ENCODE measurements at places on chromosomes 2 and 18. TPM values are rescaled to one million over a fixed set of nuclear protein-coding genes. Genes with fewer than 3 reads are reported as not detected.

DNA sequence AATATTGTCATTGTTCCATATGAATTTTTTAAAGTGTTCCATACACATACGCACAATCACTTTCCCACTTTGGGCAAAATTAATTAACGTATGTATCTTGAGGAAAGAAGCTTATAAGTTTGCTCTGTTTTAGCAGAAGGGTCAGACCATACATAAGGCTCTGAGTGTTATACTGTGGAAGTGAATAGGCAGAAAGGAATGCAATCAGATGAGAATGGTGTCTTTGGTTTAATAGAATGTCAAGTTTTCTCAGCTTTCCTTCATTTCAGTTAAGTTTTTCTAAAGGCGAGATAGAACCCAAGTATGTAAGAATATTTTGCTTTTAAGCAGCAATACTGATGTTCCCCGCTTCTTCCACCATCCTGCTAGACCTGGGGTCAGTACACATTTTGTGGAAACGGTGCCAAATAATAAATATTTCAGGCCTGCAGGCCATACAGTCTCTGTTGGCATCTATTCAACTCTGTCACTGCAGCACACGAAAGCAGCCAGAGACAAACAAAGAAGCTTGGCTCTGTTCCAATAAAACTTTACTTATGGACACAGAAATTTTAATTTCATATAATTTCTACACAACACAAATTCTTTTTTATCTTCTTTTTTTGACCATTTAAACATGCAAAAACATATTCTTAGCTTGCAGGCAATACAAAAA is 100.6 kb downstream of the UPP2 start:
- peaks cover 7% of the 10 kb centered on the region for H3K27me3 ChIP-seq
- peaks cover 3% of the 10 kb centered on the region for H3K4me1 ChIP-seq
- H3K27ac ChIP-seq: no peak overlapping the region
- DNase-seq: no peak

GRCh38 chr2:164014068-164014731 is 278.4 kb upstream of the FIGN start:
- peaks cover 3% of the 10 kb centered on the region for H3K27me3 ChIP-seq
- DNase-seq: no peak
- H3K4me1 ChIP-seq: peaks cover 20% of the 10 kb centered on the region
- no peaks in the 10 kb centered on the region for H3K36me3 ChIP-seq
- H3K27ac ChIP-seq: peak overlapping the region; percentile 63

DNA sequence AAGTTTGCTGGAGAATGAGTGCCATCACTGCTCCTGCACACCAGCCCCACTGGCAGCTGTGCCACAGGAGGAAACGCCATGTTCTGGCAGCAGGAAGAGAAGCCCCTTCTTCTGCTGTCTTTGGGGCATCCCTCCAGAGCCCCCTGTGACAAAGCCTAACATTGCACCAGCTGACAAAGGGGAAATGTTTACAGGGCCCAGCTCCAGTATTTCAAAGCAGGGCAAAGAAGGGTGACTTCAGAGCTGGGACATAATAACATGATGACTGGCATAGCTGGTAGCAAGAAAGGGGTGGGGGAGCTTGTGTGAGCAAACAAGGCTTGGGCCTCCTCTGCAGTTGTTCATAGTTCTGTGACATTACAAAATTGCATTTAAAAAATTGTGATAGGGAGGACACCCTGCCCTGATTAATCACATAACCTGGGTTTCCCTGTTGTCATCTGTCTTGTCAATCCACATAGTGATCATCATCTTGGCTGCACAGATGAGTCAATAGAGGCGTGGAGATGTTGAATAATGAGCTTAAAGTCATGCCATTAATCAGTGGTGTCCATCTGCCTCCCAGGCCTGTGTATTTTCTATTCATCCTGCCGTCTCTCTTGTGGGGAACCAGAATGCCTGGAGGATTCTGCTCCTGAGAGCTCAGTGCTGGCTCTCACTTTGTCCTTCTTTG is 29.1 kb upstream of the PDIA6 start:
- no peak overlapping the region for H3K4me3 ChIP-seq
- H3K4me1 ChIP-seq: no peaks in the 10 kb centered on the region
- H3K27ac ChIP-seq: no peak overlapping the region

- no peaks in the 10 kb centered on the region for H3K27me3 ChIP-seq
- H3K36me3 ChIP-seq: no peaks in the 10 kb centered on the region
- no peak overlapping the region for H3K4me3 ChIP-seq
- DNase-seq: no peak
Measured at GRCh38 chr2:38932586-38932985, 42.9 kb downstream of the ARHGEF33 start.

- no peaks in the 10 kb centered on the region for H3K36me3 ChIP-seq
- peaks cover 33% of the 10 kb centered on the region for H3K4me1 ChIP-seq
- peaks cover 10% of the 10 kb centered on the region for H3K27me3 ChIP-seq
Measured at GRCh38 chr2:11343368-11343649, 1.1 kb downstream of the ROCK2 start.

GRCh38 chr2:221415789-221416188 is 156.3 kb downstream of the EPHA4 start:
- H3K27ac ChIP-seq: no peak overlapping the region
- H3K4me3 ChIP-seq: no peak overlapping the region
- H3K36me3 ChIP-seq: peaks cover 16% of the 10 kb centered on the region
- peaks cover 3% of the 10 kb centered on the region for H3K4me1 ChIP-seq
- DNase-seq: no peak

- H3K27ac ChIP-seq: no peak overlapping the region
- DNase-seq: no peak
- H3K4me3 ChIP-seq: no peak overlapping the region
Measured at GRCh38 chr2:2590141-2590540, 259.1 kb upstream of the MYT1L start.

DNA sequence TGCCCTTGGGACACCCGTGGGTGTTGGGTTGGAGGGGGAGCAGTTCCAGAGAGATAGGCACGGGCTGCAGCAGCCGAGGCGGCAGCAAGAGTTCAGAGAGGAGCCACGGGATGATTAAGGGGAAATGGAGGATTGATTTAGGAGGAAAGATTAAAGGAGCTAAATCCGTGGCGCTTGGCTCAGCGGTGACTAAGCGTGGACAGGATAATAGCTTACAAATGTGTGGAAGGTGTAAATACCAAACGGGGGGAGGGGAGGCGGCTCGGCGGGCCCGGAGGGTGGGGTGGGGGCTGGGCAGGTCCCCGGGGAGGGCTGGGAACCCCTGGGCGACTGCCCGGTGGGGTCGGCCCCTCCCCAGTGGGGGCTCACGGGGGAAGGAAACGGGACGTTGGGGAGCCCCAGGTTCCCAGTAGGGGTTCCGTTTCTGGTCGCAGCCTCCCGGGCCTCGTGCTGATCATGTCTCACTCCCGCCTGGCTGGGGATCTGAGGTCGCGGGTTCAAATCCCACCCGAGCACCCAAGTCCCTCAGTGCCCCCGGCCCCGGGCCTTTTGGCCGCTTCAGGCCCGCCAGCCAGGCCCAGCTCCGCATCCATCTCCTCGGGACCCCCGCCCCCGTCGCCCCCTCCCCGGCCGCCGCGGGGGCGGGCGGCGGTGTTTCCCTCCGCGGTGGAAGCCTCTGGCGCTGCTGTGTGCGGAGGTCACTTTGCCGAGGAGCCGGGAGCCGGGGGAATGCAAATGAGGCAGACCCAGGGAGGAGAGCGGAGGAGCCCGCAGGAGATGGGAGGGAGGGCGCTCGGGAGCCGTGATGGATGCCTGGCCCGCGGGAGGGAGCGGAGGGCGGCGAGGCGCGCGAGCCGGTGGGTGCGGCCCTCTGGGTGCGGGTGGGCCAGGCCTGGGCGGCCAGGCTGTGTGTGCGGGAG is 8.1 kb downstream of the ASIC4 start:
- H3K27me3 ChIP-seq: peaks cover 59% of the 10 kb centered on the region
- H3K4me3 ChIP-seq: no peak overlapping the region

- H3K27me3 ChIP-seq: no peaks in the 10 kb centered on the region
- H3K36me3 ChIP-seq: no peaks in the 10 kb centered on the region
- no peak overlapping the region for H3K27ac ChIP-seq
- H3K4me3 ChIP-seq: no peak overlapping the region
- DNase-seq: no peak
- H3K4me1 ChIP-seq: no peaks in the 10 kb centered on the region
Measured at GRCh38 chr18:650428-650858, 7.0 kb upstream of the TYMS start.

GRCh38 chr2:172395503-172395902 is 31.9 kb upstream of the ITGA6 start:
- H3K4me1 ChIP-seq: no peaks in the 10 kb centered on the region
- no peak overlapping the region for H3K4me3 ChIP-seq
- no peak overlapping the region for H3K27ac ChIP-seq
- peaks cover 13% of the 10 kb centered on the region for H3K27me3 ChIP-seq

DNA sequence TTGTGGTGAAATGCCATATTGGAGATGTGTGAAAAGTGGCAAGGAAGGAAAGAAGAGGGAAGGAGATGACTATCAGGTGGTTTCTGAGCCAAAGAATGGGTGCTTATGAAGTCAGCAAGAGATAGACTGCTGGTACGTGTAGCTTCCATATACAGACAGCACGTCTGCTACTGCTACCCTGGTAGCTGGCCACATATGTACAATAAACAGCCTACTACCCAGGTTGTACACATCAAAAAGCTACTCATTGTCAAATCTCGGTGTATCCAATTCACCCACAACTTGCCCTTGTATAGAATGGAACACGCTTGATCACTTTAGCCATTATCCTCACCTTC is 761.8 kb downstream of the LRRTM4 start:
- H3K27me3 ChIP-seq: no peaks in the 10 kb centered on the region
- H3K27ac ChIP-seq: no peak overlapping the region
- H3K4me1 ChIP-seq: no peaks in the 10 kb centered on the region
- no peak overlapping the region for H3K4me3 ChIP-seq

- H3K4me3 ChIP-seq: no peak overlapping the region
- no peaks in the 10 kb centered on the region for H3K27me3 ChIP-seq
- DNase-seq: no peak
- no peak overlapping the region for H3K27ac ChIP-seq
- H3K4me1 ChIP-seq: peaks cover 3% of the 10 kb centered on the region
- no peaks in the 10 kb centered on the region for H3K36me3 ChIP-seq
Measured at GRCh38 chr2:140454717-140455116, 1674.5 kb upstream of the NXPH2 start.

DNA sequence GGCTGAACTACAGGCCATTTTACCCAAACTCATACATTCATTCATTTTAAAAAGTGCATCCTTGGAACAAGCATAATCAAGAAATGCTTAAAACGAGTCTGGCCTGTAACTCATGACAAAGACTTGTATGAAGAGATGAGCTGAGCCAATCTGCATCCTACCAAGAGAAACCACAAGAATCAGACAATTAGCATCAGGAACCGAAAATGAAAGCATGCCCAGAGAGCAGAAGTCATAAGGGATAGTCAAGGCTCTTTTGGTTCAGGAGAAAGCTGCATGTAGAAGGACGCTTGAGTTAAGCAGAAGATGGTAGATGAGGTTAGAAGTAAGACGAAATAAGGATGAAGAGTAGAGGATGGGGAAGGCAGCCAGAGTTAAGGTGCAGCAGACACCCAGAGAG is 137.0 kb upstream of the CTNNA2 start:
- H3K4me1 ChIP-seq: peaks cover 6% of the 10 kb centered on the region
- no peak overlapping the region for H3K4me3 ChIP-seq
- no peak overlapping the region for H3K27ac ChIP-seq
- H3K27me3 ChIP-seq: no peaks in the 10 kb centered on the region

DNA sequence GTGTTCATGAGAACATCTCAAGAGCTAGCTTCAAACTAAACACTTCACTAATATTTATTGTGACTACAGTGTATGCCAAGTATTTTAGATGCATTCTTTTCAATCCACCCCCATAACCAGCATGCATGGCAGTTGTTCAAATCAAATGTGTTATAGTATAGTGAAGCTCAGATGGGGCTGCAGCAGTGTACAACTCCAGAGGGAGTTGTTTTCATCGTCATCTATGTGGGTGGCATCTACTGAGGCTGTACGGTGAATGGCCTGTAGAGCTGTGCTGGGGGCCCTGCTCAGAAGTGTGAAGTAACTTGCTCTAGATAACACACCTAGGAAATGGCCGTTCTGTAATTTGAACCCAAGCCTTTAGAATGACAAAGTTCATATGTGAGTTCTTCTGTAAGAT is 71.8 kb upstream of the LRATD1 start:
- no peak overlapping the region for H3K27ac ChIP-seq
- no peak for DNase-seq
- no peaks in the 10 kb centered on the region for H3K36me3 ChIP-seq
- H3K27me3 ChIP-seq: no peaks in the 10 kb centered on the region
- no peak overlapping the region for H3K4me3 ChIP-seq

DNA sequence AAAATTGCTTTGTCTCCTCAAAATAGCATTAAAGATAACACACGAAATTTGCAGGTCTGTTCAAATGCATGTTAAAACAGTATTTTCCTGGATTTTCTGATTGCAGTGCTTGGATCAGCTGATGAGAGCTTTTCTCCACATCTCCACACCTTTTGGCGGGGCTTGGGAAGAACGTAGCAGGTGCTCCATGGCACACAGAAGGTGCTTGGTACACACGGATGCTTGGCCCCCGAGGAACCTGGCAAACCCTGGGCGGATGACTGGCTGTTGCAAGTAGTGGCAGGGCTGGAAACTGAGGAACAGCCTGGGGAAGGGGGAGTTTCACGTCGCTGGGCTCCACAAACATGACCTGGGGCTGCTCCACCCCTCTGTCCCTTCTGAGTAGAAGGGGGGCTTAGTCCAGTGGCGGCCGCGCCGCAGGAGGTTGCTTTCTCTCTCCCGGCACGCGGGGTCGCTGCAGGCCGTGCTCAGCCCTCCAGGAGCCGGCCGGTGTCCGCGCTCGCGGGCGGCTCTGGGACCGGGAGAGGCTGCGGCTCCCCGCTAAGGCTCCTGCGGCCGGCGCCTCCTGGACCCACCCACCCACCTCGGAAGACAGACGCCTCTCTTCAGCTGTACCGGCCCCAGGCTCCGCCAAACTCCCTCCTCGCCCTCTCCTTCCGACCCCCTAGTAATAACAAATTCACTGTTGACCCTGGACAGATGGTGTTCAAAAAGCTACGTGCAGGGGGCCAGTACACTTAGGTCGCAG is 69.3 kb downstream of the MARCO start:
- no peak overlapping the region for H3K4me3 ChIP-seq
- H3K27ac ChIP-seq: no peak overlapping the region
- DNase-seq: peak; percentile 66
- H3K27me3 ChIP-seq: peaks cover 67% of the 10 kb centered on the region
- H3K36me3 ChIP-seq: no peaks in the 10 kb centered on the region
- H3K4me1 ChIP-seq: peaks cover 4% of the 10 kb centered on the region

DNA sequence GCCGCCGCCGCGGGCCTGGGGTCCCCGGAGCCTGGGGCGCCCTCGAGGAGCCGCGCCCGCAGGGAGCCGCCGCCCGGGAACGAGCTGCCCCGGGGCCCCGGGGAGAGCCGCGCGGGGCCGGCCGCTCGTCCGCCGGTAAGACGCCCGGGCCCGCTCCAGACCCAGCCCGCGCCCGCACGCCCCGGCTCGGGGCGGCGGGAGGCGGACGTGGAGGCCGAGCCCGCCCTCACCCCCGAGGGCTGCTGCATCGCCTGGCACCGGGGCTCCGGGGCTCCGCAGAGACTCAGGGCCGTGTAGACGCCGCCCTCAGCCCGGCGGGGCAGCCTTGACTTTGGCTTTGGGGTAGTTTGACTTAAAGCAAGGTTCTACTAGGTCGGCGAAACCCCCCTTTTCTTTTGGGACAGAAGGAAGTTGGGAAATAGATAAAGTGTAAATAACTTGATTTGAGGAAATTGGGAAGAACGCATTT is 335 bp downstream of the ERFE start:
- H3K27me3 ChIP-seq: peaks cover 44% of the 10 kb centered on the region
- no peak overlapping the region for H3K27ac ChIP-seq
- H3K4me1 ChIP-seq: peaks cover 3% of the 10 kb centered on the region
- H3K4me3 ChIP-seq: peak overlapping the region; percentile 22
- DNase-seq: no peak

KIAA2012 gene
- total RNA-seq: not detected

EGR4 gene
- total RNA-seq: 0.12 TPM

CENPA gene
- 10.7 TPM for total RNA-seq
